Central memory CD8-positive, alpha-beta T cell (primary cell): ENCODE measurements at places on chromosomes 1 and 21.
A peak's percentile ranks its signal among the peaks of the same experiment; 100 is the strongest.

GRCh38 chr1:54936791-54937190, 43.6 kb upstream of the TMEM61 start:
- no peak overlapping the region for H3K4me3 ChIP-seq
- H3K27ac ChIP-seq, result no peak overlapping the region
- peaks cover 46% of the 10 kb centered on the region for H3K27me3 ChIP-seq
- H3K4me1 ChIP-seq, result peaks cover 6% of the 10 kb centered on the region

GRCh38 chr1:54331091-54331772, 75.0 kb downstream of the SSBP3 start:
- H3K27me3 ChIP-seq, result no peaks in the 10 kb centered on the region
- H3K36me3 ChIP-seq, result peaks cover 1% of the 10 kb centered on the region
- no peak for DNase-seq
- H3K27ac ChIP-seq, result no peak overlapping the region
- H3K4me3 ChIP-seq, result no peak overlapping the region
- H3K4me1 ChIP-seq, result peaks cover 68% of the 10 kb centered on the region

DNA sequence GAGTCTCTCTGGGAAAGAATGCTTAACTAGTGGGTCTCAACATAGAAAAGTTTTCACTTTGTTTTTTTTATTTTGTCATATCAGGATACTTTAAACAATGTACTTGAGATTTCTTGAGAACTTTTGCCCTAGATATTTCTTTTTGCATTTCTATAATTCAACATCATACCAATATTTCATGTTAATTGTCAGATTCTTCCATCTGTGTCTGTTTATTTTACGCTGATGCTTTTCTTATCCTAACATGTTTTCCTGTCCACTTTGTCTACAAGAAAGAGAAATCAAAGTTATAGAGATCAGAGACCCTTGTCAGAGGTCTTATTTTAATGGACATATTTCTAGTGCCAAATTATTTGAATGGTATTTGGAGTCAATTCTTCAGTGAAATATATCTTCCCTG, 95.5 kb upstream of the B3GALT2 start:
- H3K4me1 ChIP-seq, result peaks cover 6% of the 10 kb centered on the region
- no peak overlapping the region for H3K4me3 ChIP-seq
- peaks cover 5% of the 10 kb centered on the region for H3K36me3 ChIP-seq
- DNase-seq, result no peak
- no peak overlapping the region for H3K27ac ChIP-seq

DNA sequence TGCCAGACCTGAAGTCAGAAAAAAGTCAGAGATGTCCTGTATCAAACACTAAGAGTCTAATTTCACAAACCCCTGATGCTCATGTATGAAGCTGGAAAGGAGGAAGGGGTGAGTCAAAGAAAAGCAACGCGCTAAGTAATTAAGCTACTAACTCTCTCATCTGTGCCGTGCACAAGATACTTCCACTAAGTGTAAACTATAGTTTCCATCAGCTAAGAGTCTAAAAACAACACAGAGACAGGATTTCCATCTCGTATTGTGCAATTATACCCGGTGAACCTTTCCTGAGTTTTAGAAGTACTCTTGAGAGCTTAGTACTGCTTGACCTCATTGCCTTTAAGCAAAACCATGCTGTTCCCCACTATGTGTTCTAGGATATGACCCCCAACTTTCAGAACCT, 19.0 kb downstream of the DNALI1 start:
- no peak overlapping the region for H3K27ac ChIP-seq
- no peak for DNase-seq
- H3K4me1 ChIP-seq, result no peaks in the 10 kb centered on the region
- H3K4me3 ChIP-seq, result no peak overlapping the region
- no peaks in the 10 kb centered on the region for H3K27me3 ChIP-seq
- peaks cover 65% of the 10 kb centered on the region for H3K36me3 ChIP-seq

DNA sequence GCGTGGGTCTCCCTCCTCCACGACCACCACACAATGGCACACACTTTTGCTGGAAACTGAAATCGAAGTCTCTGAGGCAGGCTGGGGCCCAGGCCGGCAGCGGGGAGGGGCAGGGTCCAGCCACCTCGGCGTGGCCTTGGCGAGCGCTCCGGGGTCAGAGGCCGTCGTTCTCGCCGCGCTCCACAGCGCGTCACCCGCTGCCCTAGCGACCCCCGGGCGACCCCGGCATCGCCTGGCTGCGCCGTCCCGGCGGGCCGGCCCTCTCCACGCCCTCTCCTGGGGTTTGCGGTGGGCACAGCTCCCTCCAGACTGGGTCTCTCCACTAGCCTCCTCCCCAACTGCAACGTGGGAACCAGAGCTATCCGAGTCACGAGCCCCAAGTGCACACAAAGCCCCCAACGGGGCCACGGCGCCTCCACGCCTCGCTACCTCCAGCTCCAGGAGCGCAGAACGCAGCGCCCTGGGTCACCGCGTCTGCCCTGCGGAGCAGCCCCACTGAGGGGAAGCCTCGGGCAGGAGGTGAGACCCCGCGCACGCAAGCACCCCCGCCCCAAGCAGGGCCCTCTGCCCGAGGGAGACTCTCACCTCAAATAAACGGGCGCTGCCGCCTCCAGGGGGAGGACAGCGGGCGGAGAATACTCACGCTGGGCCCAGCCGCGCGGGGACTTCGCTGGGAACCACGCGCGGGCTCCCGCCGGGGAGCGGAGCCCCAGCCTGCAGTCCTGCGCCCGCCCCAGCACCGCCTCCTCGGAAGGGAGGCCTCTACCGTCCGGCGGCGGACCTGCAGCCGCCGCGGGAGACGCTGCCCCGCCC, 134.0 kb upstream of the BARHL2 start:
- peaks cover 73% of the 10 kb centered on the region for H3K27me3 ChIP-seq
- H3K4me3 ChIP-seq, result peak overlapping the region; percentile 79
- no peaks in the 10 kb centered on the region for H3K36me3 ChIP-seq

DNA sequence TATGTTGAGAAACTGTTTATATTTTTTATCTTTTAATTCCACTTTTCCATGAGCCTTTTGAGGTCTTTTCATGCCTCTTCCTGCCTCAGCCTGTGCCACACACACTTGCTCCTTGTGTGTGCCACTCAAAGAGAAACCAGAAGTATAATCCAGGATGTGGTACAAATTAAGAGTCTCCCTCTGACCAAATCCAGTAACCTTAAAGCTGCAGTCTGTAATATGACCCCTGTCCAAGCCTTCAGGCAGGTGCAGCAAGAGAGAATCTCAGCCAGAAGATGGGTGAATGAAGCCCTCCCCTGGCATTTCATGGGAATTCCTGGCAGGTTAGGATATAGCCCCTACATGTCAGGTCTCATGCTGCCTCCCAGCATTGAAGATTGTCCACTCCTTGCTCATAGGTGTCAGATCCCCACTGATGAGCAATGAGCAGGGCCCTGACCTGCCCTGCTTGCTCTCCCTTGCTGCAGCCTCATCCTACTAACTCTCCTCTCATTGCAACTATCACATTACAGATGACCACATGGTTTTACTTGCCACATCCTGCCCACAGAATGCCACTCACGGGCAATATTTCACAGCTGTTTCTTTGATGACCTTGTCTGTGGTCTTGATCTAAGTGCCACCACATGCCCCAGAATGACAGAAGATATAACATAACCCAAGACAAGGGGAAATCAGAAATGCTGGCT, 169.3 kb downstream of the SEC16B start:
- H3K36me3 ChIP-seq, result peaks cover 2% of the 10 kb centered on the region
- H3K27me3 ChIP-seq, result no peaks in the 10 kb centered on the region
- no peaks in the 10 kb centered on the region for H3K4me1 ChIP-seq
- no peak overlapping the region for H3K27ac ChIP-seq
